ENCODE measurements at places on chromosomes 3 and 15.

- DNase-seq, result no peak
Observed at GRCh38 chr15:63382966-63383710, 1.5 kb upstream of the CA12 start.

DNA sequence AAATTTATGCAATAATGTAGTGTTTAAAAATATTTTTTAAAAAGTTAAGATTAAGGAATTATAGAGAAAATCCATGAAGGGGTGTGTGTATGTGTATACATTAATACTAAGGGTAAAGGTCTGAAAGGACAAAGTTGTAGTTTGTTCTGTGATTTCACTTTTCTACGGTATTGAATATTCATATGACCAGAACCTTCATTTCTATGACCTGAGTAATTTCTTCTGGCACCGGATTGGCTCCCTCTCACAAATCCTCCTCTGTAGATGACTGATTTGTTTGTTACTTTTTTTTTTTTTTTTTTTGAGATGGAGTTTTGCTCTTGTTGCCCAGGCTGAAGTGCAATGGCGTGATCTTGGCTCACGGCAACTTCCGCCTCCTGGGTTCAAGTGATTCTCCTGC, 20.9 kb downstream of the GMPS start:
- no peak for DNase-seq

DNA sequence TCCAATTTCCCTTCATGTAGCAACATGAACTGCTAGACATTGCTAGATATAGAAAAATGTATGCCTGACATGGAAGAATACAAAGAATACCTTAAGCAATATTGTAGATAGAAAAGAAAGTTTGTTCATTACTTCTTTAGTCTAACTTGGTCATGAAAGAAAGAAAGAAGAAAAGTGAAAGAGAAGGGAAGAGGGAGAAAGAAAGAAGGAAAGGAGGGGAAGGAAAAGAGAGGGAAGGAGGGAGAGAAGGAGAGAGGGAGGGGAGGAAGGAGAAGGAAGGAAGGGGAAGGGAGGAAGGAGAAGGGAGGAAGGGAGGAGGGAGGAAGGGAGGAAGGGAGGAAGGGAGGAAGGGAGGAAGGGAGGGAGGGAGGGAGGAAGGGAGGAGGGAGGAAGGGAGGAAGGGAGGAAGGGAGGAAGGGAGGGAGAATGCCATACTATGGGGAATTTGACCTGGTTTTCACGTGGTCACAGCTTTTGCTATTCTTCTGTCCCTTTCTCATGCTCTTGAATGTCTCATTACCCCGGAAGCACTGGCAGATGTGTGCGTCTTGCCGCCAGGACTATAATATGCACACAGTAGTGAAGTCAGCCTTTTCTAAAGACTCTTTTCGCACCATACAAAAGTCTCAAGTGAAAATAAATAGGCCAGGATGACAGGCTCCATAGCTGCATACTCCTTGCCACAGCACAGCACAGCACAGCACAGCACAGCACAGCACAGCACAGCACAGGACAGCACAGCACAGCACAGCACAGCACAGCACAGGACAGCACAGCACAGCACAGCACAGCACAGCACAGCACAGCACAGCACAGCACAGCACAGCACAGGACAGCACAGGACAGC, 78.2 kb downstream of the CHAC1 start:
- no peak for DNase-seq

DNA sequence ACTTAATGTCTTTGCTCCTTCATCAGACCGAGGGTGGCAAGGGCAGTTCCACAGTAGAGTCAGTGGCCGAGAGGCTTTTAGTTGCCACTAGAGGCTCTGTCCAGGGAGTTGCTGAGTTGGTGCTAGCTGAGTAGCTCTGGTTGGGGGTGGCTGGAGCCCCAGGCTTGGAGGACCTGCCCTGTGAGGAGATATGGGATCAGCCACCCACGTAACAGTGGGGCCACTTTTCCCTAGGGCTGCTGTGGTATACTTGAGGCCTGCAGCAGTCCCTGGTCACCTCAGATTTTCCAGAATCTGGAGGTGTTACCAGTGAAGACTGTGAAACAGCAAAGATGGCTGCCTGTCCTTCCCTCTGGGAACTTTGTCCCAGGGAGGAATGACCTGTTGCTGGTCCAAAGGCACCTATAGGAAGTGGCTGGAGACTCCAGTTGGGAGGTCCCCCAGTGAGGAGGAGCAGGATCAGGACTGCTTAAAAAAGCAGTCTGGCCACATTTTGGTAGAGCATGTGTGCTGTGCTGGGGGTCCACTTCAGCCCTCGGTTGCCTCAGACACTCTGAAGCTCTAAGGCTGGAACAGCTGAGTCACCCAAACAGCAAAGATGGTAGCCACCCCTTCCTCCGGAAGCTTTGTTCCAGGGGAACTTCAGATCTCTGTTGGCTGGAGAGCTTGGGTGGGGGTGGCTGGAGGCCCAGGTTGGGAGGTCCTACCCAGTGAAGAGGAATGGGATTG, 72.9 kb downstream of the AKAP13 start:
- no peak for DNase-seq

DNA sequence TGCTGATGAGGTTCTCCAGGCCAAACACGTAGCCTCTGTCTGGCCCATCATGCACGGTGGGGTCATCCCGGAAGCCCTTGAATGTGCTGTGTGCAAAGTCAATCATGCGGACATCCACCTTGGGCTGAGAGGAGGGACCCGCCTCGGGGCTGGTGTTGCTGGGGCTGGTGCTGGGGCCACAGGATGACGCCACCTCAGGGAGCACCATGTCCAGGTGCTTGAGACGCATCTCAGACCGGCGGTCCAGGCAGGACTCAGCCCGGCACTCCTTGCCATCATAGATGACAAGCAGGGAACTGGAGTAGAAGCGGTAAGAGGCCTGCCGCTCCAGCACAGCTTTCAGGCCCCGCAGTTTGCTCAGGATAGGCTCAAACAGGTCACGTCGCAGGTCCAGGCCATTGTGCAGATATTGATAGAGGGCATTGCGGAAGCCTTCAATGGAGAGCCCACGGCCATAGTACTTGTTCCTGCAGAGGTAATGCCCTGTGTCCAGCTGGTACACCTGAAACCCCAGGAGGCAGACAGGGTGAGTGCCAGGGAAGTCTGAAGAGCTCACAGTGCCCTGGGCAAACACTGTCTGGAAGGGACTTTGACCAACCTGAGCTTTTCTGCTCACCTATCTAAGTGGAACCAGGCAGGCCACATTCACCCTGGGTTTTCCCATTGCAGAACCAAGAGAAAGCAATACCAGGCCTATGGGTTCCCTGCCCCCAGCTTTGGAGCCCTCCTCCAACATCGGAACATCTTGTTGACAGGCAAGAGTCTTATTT, 3.6 kb upstream of the GMPPB start:
- no peak for DNase-seq

GRCh38 chr3:29067007-29067406, 213.9 kb upstream of the RBMS3 start:
- no peak for DNase-seq

DNA sequence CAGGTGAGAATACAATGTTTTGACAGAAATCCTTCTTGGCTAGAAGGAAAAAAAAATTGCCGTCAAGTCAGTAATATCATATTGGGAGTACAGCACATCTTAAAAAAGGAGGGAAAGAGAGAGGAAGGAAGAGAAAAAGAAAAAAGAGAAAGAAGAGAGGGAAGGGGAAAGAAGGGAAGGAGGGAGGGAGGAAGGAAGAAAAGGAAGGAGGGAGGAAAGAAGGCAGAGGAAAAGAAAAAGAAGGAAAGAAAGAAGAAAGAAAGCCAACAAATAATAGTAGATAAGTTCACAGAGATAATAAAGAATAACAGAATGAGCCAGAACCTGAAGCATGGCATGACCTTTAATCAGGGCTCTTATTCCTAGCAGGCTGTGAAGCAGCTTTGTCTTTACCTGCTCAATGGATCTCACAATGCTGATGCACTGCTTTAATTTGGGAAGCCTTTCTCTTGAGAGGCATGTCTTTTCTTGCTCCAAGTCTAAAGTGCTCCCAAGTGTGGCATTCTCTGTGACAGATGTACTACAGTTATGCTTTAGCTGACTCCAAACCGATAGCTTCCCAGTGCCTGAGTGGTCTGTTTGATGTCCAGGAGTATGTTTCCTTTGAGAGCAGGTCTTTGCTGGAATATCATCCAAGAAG, 114.9 kb downstream of the IQCH start:
- no peak for DNase-seq

DNA sequence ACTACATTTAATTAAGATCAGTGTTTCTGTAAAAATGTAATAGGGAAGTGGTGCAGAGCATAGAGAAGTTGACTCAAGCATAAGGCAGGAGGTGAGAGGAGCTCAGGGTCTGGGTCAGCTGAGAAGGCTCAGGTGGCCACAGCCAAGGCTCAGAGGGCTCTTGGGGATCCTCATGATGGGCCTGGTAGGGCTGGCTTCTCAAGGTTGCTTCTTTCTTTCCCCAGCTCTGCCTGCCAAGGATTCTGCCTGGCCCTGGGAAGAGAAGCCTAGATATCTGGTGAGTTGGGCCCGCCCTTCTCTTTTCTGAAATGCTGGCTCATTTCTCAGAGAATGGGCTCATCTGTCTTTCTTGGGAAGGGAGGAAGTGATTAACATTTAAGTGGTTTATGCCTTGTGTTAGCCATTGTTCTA, 6.5 kb downstream of the ZNF589 start:
- no peak for DNase-seq

DNA sequence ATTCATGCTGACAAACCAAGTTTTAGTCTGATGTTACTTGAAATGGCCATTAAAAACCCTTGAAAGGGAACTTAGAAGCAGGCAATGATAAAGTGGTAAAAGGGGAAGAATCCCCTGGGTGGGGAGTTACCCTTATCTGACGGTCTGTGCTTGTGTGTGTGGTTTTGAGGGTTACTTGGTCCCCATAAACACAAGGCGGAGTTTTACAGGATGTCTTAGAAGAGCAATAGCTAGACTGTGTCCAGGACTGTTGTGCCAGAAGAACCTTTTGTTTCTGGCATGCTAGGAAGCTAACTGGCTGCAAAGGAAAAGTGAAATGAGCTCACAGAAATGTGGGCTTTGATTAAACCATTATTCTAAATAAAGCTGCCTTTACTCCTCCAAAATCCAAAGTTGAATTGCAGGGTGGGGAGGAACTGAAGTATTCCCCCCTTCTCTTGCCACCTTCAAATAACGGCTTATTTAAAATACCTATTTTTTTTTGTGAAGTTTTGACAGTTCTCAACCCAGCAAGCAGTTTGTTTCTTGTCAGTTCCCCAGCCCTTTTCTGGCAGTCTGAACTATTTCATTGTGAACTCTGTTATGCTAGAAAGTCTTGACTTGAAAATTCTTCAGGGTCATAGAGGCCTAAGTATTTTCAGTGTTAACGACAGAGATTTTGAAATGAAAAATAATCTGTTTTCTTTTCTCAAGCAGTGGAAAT, 443.5 kb downstream of the OTOL1 start:
- DNase-seq, result peak; percentile 58

DNA sequence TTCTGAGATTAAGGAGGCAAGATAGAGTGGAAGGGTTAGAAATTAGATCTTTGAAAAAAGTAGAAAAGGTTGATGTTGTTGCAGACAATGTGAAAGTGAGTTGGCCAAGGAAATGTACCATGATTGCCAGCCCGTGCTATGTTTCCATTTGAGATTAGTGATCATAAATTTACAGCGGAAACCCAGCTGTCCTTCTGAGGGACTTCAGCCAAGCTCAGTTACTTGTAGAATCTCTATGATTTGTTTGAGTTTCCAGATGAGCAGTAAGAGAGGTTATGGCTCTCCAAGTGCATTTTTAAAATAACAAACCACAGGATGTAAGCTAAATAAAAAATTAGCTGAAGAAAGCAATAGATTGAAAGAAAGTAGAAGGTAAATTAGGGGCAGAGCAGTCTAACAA, 54.2 kb upstream of the RBMS3 start:
- peak; percentile 79 for DNase-seq

- no peak for DNase-seq
Observed at GRCh38 chr3:172142051-172142863, 102.9 kb downstream of the FNDC3B start.

GRCh38 chr3:145145461-145145860, 1015.5 kb downstream of the PLOD2 start:
- no peak for DNase-seq

All from tongue (tissue), 3 donors.